ENCODE measurements at places on chromosomes 4 and X.
A peak's percentile ranks its signal among the peaks of the same experiment; 100 is the strongest.

GRCh38 chr4:54233277-54233696 is 4.2 kb downstream of the PDGFRA start:
- peak; percentile 65 for DNase-seq

DNA sequence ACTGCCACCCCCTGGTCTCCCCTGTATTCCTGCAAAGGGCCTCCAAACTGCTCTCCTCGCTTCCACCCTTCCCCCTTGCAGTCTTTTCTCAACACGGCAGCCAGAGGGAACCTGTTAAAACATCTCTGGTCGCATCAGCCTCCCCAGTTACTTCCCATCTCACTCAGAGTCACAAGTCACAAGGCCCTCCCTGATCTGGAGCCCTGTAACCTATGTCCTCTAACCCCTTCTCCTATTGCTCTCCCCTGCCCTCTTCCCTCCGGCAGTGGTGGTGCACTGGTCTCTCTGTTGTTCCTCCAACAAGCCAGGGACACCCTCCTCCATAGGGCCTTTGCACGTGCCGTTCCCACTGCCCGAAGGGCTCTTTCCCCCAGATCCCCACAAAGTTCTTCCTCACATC is 73.2 kb downstream of the SH3KBP1 start:
- no peak for DNase-seq

DNA sequence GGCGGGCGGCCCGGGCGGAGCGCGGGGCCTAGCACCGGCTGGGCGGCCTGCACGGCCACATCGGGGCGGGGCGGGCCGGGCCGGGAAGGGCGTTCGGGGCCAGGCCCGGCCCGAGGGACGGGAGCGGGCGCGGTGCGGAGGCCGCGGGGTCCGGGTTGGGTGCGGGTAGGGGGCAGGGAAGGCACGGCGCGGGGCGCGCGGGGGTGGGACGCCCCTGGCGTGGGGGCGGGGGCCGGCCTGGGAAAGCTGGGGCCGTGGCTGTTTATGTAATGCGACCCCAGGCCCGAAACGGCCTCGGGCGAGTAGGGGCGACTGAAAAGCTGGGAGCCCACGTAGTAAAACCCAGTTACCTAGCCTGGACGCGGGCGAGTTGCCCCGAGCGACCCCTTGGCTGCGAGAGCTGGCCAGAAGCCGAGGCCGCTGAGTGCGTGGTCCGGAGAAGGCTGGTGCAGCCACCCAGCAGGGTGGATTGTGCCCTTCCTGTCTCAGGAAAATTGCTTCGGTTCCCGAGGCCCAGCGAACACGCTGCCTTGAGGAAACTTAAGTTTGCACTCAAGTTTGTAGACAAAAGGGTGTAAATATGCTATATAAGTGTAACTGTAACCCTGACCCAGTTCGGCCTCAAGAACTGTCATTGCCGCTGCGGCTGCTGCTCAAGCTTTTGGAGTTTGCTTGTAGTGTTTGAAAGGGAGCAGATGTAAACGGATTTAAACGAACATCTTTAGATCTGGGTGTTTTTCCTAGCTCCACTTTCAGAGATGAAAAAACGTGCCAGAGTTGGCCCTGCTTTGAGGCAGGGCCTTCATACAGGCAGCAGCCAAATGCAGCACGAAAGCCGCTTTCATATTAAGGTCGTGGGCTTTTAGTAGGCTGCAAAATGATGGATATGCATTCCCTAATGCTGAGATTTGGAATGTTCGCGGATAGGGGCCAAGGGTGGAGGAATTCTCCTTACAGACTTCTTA is 674 bp downstream of the SEC24B start:
- no peak for DNase-seq

GRCh38 chr4:156790866-156791265 is 180.7 kb downstream of the PDGFC start:
- DNase-seq = no peak

DNA sequence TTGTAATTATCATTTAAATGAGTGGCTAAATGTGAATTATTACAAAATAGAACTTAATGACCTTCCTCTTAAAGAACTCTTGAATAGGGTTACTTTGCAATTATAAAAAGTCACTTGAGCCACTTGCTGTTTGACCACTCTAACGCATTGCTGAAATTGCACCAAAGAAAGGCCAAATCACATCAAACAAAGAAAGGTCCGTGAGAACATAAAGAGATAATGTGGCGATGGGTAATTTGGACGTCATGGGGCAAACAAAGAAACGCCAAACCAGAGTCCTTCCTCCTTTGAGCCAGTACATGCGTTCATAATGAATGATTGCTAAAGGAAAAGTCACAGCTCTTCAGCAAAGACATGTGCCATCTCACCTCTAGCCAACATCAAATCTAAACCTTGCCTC is 229.8 kb upstream of the STS start:
- DNase-seq = no peak

GRCh38 chr4:102606846-102607450 is 105.8 kb downstream of the NFKB1 start:
- DNase-seq = no peak

DNA sequence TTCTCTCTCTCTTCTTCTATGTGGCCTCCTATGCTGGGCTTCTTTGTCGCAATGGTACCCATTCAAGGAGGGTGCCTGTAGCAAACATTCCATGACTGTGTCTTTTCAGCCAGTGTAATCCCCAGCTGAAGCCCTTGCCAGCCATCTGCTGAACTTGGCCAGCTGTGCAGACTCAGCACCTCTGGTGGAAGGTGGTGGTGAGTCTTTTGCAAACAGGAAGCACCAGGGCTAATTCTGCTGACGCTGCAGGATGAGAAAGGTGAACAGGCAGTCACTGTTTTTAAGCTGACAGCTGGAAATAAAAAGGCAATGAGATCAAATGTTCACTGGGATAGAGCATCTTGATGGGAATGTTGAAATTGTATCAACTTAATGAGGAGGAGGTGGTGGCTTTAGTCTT is 298.7 kb upstream of the CLNK start:
- DNase-seq = no peak
